ENCODE measurements at places on chromosomes 12 and 14.

DNA sequence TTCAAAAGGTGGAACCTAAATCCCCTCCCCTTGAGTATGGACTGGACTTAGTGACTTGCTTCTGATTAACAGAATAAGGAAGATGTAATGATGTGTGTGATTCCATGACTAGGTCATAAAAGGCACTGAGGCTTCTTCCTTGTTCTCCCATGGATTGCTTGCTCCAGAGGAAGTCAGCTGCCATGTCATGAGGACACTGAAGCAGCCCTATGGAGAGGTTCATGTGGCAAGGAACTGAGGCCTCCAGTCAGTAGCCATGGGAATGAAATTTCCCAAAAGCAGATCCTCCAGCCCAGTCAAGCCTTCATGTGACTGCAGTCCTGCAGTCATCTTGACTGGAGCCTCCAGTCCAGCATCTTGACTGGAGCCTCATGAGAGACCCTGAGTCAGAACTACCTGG, 10.7 kb downstream of the TMBIM4 start:
- DNase-seq = no peak

GRCh38 chr14:67680121-67680602, 5.7 kb upstream of the VTI1B start:
- DNase-seq = peak; percentile 92

GRCh38 chr14:54207075-54207474, 189.7 kb upstream of the CDKN3 start:
- peak; percentile 58 for DNase-seq

DNA sequence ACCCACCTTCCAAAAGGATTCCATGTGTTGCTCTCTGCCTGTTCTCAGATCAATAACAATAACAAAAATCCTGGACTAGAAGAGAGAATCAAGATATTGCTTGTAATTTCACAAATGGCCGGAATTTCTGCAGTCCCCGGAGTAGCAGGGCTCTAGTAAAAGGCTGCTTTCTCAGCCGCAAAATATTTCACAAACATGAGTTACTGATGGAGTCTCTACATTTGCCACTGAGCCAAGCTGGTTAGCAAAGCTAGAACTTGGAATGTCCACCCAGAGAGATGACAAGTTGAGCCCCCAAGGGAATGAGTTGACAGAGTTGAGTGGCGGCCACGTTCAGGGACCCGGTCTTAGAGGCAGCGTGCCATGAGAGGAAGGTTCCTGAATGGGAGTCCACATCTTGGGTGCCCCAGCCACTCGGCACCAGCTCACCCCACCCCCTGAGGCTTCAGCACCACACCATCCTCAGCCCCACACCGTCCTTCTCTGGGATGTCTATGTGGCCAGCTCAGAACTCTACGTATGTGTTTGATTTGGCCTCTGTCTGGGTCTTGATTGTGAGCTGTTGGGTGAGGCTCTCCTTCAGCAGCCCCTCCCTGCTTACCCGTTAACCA, 15.9 kb downstream of the FBLN5 start:
- DNase-seq = no peak

DNA sequence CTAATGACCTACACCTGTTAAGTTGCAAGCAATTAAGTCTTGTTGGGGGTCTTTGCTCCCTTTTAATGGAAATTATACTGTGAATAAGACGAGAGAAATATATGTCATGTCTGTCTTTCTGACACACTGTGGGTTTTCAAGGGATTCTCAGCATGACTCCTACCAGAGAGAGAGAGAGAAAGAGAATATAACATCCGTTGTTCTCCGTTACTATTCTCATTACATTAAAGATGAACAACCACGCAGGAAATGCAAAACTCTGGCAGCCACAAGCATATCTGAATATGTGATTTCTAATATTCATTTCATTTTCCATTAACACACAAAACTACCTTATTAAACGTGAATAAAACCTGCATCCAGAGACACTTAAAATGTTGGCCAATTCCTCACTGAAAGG, 67.3 kb upstream of the EGLN3 start:
- DNase-seq = no peak

- peak; percentile 88 for DNase-seq
Measured at GRCh38 chr12:78185109-78185508, 354.4 kb downstream of the NAV3 start.

GRCh38 chr14:70640938-70641547, 673 bp upstream of the TTC9 start:
- DNase-seq = peak; percentile 74

DNA sequence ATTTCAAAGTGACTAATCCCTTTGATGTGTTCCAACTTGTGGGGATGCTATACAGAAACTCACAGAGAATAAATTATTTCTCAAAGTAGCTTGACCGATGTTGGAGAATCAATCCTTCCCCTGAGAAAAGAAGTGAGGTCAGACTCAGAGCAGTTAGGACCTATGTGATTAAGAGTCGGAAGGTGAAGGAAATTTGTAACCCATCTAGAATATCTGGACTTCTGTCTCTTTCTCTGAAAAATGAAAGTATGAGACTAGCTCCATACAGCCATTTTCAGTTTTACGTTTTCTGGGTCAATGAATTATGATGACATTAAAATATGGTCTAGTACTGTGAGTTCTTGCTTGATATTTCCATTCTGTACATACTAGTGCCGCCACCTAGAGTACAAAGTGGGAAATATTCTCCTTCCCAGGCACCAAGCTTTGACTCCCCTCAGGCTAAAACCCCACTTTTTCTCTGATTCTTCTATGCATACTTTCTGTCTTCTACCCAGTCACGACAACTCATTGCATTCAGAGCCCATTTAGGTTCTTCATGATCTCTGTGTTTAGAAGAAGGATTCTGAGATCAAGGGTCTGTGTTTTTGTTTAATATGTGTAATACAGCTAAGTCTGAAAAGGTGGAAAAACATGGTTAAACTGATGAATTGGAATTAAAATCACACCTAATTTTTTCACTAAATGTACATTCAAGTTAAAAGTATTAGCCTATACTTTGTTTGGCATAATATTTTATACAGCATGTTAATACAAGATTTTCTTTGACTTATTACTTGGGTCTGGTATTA, 6.9 kb upstream of the NTS start:
- DNase-seq = peak; percentile 55

- DNase-seq = peak; percentile 93
Measured at GRCh38 chr12:80186727-80187217, 87.4 kb downstream of the OTOGL start.

- DNase-seq = no peak
Measured at GRCh38 chr14:59919570-59920377, at the start of gene LRRC9. Gene LRRC9, plus strand, starts transcription at chr14:59920144.

- no peak for DNase-seq
Measured at GRCh38 chr14:24435998-24436354, 6.2 kb downstream of the KHNYN start.

- peak; percentile 2 for DNase-seq
Measured at GRCh38 chr12:14577344-14577743, 9.7 kb upstream of the PLBD1 start.

- no peak for DNase-seq
Measured at GRCh38 chr12:78968226-78968625, 103.7 kb downstream of the SYT1 start.

DNA sequence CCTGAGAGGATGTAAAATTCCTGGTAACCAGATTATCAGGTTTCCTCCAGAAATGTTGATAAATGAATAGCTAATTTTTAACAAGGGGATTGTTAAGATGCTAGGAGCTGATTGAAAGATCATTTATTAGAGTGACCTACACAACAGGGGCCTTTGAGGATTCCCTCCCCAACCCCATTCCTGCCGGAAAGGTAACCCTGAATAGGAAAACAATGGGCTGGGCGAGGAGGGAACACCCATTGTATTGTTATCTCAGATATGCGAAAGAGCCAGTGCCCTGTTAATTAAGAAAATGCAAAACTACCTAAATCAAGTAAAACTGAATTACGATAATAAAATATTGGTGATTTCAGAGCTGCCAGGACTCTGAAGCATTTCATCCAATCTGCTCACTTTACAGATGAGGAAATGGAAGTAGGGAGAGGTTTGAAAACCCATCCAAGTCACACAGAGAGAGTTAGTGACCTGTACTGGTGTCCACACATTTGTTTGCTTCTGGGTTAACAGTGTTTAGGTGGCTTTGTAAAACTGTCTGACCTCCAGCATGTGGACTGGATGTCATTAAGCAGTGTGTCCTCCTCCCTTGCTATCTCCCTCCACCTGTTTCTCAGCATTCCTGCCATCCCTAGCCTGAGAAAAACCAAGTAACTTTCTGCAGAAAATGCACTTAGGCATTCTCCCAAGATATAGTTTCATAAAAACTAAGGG, 214.8 kb downstream of the TTC6 start:
- DNase-seq = no peak

DNA sequence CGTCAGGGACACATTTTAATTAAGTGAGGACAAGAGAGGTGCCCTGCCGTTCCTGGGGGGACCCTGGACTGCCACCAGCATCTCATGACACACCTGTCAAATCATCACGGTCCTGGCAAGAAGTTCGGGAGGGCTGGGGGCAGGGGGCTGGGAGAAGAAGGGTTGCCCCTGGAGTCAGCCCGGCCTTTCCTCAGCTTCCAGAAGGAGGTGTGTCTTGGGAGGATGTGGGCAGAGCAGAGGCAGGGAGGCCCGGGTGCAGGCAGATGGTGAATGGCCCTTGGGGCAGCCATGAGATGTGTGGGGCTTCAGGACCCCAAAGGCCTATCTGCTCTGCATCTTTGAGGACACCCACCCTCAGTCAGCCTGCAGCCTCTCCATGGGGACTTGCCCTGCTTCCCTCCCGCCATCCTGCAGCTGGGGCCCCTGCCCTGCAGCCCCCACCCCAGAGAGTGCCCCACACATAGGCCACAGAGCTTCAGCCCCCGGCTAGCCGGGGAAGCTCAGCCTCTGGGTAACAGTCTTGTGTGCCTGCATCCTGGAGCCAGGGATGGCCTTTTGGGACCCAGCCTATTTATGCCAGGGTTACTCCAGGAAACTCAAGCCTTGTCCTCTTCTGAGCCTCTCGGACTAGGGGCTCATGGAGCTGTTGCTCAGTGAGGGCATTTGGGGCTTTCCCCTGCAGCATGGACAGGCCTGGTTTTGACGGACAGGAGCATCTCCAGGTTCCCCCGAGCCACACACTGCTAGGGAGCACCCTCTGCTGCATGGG, 178.5 kb downstream of the KIF26A start:
- no peak for DNase-seq

DNA sequence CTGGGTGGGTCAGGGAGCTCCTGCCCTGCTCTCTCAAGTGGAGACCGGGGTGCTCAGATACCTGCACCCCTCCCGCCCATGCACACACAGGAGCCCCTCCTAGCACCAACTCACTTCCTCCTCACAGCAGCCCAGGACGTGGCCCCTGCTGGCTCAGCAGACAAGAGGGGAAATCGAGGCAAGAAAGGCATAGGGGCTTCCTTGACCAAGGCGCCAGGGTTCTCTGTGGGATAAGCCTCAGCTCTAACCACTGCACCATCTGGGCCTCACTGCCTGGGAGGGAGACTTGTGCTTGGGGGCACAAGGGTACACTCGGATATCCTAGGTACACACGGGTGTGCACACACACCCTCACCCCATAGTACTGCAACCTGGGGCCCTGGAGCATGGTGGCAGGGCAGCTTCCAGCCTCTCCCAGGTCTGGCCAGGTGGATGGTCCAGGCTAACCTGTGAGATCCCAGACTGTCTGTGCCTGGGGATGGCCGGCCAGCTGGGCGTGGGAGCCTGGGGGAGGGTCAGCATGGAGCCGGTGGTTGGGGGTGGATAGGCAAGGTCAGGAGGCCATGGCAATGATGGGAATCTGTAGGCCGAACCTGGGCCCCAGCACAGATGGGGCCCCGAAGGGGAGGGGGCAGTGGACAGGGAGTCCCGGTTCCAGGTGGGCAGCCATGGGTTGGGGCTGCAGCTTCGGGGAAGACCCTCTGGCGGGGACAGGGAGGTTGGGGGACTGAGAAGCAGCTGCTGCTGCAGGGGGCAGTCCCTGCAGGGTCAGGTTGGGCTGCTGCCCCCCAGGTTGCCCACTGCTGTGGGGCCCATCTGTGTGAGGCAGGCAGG, 312.4 kb downstream of the TMEM121 start:
- DNase-seq = no peak

DNA sequence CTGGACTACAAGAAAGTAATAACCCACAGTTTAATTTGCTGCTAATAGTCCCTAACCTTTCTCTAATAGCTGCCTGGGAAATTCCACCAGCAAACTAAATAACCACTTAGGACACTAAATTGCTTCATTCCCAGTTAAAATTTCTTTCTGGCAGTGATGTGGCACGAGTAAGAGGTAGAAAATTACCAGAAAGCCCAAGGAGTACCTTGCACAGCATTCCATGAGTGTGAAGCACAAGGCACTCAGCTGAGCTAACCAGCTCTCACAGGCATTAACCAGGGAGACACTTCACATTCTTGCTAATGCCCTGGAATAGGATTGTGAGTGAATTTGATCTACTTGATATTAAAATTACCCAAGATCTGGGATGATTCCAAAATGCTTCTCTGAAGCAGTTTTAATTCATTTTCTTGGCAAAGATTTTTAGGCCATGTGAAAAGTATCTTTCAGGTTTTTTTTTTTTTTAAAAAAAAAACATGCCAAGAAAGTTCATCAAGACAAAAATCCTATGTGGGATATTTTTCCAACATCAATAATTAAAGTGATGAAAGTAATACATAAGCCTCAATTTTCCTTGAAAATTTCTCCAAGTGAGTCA, 29.5 kb downstream of the TSPAN8 start:
- no peak for DNase-seq

DNA sequence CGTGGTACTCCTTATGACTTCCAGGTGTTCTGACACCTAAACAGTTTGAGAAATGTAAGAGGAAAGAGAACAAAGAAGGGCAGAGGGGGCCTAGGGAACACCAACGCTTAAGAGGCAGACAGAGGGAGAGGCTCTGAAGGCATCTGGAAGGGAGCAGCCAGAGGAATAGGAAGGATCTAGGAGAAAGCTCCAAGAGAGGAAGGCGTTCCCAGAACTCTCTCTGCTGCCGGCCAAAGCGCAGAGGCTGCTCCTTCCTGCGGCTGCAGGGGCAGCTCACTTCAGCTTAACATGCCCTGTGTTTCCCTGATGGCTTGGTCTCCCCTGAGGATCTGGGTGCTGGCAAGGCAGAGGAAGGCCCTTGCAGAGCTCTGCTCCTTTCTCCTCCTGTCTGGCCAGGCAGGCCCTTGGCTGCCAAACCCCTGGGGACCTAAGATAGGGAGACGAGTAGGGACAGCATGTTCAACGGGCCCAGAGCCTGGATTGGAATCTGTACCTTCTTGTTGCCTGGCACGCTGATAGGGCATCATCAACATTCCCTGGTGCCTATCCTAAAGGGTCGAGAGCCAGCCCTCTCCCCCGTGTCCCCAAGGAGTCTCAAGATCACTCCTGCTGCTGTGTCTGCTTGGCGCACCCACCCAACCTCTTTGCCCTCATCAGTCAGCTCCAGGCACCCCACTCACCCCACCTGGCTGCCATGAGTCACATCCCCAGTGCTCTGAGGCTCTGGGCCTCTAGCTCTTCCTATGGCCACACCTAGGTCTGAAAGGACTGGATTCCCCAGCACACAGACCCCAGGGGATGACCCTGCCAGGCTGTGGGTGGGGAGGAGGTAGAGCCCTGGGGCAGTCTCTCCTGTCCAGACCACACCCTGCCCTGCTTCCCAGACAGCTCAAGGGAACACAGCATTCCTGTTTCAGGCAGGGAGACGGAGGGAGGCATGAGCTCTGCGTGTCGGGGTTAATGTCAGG, 45.6 kb downstream of the LTBP2 start:
- DNase-seq = no peak

GRCh38 chr12:44377443-44378187, 498.5 kb downstream of the NELL2 start:
- no peak for DNase-seq

All from HCEC 1CT (cell line).